ENCODE measurements at places on chromosomes 3 and 15.

DNA sequence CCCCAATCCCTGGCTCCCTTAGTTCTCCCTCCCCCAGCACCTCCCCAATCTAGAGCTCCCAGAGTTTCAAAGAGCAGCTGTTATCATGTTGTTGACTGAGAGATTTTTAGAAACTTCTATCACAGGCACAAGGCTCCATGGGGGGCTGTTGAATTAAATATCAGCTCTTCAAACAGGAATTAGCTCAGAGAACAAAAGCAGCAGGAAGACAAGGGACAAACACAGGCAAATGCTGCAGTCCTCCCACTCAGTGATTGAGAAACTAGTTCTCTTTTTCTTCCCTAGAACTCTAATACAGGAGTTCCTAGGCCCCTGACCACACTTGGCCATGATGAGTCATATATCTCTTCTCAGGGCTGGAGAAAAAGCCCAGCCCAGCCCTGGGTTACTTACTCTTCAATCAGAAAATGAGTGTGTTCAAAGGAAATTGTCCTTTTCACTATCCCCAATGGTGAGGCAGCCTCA lies 262.1 kb downstream of the IGSF11 start:
- H3K27ac ChIP-seq = no peak overlapping the region
- DNase-seq = no peak
- no peaks in the 10 kb centered on the region for H3K27me3 ChIP-seq
- no peaks in the 10 kb centered on the region for H3K4me1 ChIP-seq
- H3K4me3 ChIP-seq = no peak overlapping the region

GRCh38 chr3:44060164-44060563 lies 181.5 kb upstream of the TOPAZ1 start:
- no peak for DNase-seq
- H3K4me1 ChIP-seq = peaks cover 24% of the 10 kb centered on the region

GRCh38 chr15:99117563-99118257 lies 12.8 kb downstream of the SYNM start:
- no peak overlapping the region for H3K4me3 ChIP-seq
- H3K36me3 ChIP-seq = no peaks in the 10 kb centered on the region
- DNase-seq = no peak
- no peak overlapping the region for H3K27ac ChIP-seq
- H3K27me3 ChIP-seq = peaks cover 1% of the 10 kb centered on the region

GRCh38 chr3:19213603-19214220 lies 65.4 kb downstream of the KCNH8 start:
- DNase-seq = no peak
- H3K4me1 ChIP-seq = no peaks in the 10 kb centered on the region
- no peak overlapping the region for H3K27ac ChIP-seq
- H3K36me3 ChIP-seq = no peaks in the 10 kb centered on the region
- no peak overlapping the region for H3K4me3 ChIP-seq

DNA sequence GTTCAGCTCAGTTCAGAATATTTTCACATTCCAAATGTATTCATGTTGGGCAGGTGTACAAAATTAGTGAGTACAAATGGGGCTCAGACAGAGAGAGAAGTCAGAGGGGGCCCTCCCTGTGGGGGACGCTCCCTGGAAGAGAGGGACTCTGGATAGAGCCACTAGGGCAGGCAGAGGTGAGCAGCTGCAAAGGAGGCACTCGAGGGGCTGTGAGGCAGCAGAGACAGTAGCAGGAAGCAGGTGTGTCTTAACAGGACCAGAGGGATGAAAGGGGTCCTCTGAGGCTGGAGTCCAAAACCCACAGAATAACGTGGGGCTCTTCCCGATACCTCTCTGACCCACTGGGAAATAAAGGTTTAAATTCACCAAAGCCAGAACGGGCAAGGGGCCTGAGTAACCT lies 127.1 kb downstream of the MEGF11 start:
- H3K27ac ChIP-seq = no peak overlapping the region
- H3K36me3 ChIP-seq = no peaks in the 10 kb centered on the region
- no peak overlapping the region for H3K4me3 ChIP-seq

DNA sequence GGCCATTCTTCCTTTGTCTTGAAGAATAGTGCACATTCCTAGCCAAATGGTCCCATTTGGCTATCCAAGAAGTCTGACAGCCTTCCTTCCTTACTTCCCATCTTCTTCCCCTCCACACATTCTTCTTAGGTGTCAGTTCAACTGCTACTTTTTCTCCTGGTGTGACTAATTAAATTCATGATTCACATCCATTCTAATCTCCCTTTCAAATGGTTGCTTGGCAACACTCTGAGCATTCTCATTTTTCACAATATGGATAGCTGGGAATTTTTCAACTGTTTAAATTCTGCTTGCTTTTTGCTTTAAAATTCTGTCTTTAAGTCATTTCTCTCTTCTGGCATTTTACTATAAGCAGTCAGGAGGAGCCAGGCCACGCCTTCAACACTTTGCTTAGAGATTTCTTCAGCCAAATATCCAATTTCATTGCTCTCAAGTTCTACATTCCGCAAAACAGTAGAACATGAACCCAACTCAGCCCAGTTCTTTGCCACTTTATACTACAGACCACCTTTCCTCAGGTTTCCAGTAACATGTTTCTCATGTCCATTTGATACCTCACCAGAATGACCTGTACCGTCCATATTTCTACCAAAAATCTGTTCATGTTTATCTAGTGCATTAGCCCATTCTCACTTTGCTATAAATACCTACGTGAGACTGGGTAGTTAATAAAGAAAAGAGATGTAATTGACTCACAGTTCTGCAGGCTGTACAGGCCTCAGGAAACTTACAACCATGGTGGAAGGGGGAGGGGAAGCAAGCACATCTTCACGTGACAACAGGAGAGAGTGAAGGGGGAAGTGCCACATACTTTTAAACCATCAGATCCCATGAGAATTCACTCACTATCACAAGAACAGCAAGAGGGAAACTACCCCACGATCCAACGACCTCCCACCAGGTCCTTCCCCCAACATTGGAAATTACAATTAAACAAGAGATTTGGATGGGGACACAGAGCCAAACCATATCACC lies 31.9 kb upstream of the MCF2L2 start:
- H3K36me3 ChIP-seq = no peaks in the 10 kb centered on the region
- H3K27me3 ChIP-seq = peaks cover 4% of the 10 kb centered on the region
- DNase-seq = no peak
- no peak overlapping the region for H3K27ac ChIP-seq
- H3K4me1 ChIP-seq = no peaks in the 10 kb centered on the region
- no peak overlapping the region for H3K4me3 ChIP-seq

GRCh38 chr3:112640276-112640929 lies 540 bp downstream of the CCDC80 start:
- H3K4me1 ChIP-seq = peaks cover 22% of the 10 kb centered on the region
- H3K36me3 ChIP-seq = no peaks in the 10 kb centered on the region
- no peak overlapping the region for H3K27ac ChIP-seq
- DNase-seq = no peak

DNA sequence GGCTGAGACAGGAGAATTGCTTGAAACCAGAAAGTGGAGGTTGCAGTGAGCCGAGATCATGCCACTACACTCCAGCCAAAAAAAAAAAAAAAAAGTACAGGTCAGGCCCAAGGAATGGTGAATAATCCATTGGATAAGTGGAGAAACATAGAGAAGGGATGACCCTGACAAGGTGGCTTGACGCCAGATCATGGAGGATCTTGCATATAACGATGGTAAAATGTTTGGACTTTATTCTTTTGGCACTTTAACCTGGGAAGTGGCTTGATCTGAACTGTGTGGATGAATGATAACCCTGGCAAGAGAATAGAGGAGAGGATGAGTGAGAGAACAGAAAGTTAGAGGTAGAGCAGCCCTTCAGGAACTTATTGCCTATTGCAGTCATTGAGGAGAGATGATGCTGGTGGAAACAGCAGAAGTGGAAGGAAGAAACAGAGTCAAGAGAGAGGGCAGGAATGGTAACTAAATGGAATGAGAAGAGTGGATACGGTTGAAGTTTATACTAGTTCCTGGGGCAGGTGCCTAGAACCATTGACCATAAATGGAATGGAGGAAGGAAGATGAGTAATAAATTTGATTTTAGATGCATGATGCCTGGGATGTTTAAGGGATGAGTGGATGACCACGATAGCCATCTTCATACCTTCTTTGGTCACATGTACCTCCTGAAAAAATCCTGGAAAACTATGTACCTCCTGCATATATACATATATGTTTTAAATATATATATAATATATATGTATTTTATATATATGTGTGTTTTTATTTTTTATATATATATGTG lies 57.8 kb downstream of the BLM start:
- H3K27ac ChIP-seq = no peak overlapping the region
- DNase-seq = no peak
- H3K27me3 ChIP-seq = no peaks in the 10 kb centered on the region
- peaks cover 18% of the 10 kb centered on the region for H3K4me1 ChIP-seq

DNA sequence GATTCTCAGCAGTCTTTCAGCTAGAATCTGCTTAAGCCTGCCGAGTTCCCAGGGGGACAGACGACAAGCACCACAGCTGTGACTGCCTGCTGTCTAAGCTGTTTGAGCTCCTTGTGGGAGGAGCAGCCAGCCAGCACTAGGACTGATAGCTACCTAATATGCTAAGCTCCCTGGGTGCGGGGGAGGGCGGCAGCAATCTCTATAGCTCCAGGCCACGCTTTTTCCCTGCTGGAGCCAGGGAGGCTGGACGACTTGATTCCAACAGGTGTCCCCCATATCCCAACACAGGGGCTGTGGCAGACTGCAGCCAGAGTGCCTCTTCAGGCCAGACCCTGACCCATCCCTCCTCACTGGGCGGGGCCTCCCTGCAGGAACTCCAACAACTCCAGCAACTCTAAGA lies 134.1 kb upstream of the ARPP21 start:
- H3K36me3 ChIP-seq = no peaks in the 10 kb centered on the region
- H3K27ac ChIP-seq = no peak overlapping the region
- no peak overlapping the region for H3K4me3 ChIP-seq
- DNase-seq = no peak
- H3K27me3 ChIP-seq = no peaks in the 10 kb centered on the region
- no peaks in the 10 kb centered on the region for H3K4me1 ChIP-seq

- peak overlapping the region; percentile 97 for H3K4me3 ChIP-seq
- H3K27me3 ChIP-seq = peaks cover 2% of the 10 kb centered on the region
- H3K27ac ChIP-seq = peak overlapping the region; percentile 95
Observed at GRCh38 chr3:37993820-37994638, 3.4 kb downstream of the VILL start.

GRCh38 chr3:149366031-149366430 lies 11.4 kb downstream of the TM4SF1 start:
- peaks cover 9% of the 10 kb centered on the region for H3K27me3 ChIP-seq
- H3K4me3 ChIP-seq = no peak overlapping the region
- H3K27ac ChIP-seq = no peak overlapping the region

- no peak overlapping the region for H3K4me3 ChIP-seq
- peaks cover 12% of the 10 kb centered on the region for H3K4me1 ChIP-seq
- peaks cover 51% of the 10 kb centered on the region for H3K36me3 ChIP-seq
- H3K27ac ChIP-seq = no peak overlapping the region
Observed at GRCh38 chr3:124976383-124976782, 41.8 kb upstream of the MUC13 start.

DNA sequence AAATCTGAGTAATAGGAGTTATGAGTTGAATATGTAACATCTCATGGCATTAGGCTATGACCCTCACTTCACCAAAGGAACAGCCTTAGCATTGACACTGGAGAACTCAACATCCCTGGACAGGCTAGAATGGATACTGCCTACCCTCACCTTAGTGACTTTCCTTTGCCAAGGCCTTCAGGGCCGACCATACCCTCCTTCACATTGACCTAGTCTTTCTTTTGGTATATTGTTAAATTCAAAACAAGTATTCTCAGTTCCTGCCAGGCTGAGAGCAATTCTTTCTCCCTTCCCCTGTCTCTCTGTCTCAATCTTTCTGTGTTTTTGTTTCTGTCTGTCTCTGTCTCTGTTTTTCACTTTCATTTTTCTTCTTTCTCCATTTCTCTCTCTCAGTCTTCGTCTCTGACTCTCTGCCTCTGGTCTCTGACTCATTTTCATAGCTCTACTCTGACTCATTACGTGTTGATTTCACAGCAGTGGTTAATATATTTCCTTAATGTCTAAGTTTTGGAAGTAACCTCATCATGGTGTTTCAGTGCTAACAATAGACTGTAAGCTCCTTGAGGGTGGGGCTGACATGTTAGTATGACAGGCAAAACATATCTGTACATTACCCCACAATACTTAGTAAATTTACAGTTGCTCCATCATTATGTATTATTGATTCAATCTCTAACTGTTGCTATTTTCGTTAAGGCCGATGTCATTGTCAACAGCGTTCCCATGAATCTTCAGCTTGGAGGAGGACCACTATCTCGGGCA lies 32.5 kb downstream of the PARP15 start:
- peak overlapping the region; percentile 90 for H3K27ac ChIP-seq
- peaks cover 52% of the 10 kb centered on the region for H3K36me3 ChIP-seq
- H3K4me1 ChIP-seq = peaks cover 32% of the 10 kb centered on the region
- peak overlapping the region; percentile 72 for H3K4me3 ChIP-seq

All from activated CD4-positive, alpha-beta T cell treated with anti-CD3 and anti-CD28 coated beads, Interleukin-2, amount 10 ng/mL, durations not matched to agents 24 days and 14 days (primary cell).